Right ventricle myocardium inferior (tissue), 1 donor: ENCODE measurements at places on chromosomes 11 and 22.

DNA sequence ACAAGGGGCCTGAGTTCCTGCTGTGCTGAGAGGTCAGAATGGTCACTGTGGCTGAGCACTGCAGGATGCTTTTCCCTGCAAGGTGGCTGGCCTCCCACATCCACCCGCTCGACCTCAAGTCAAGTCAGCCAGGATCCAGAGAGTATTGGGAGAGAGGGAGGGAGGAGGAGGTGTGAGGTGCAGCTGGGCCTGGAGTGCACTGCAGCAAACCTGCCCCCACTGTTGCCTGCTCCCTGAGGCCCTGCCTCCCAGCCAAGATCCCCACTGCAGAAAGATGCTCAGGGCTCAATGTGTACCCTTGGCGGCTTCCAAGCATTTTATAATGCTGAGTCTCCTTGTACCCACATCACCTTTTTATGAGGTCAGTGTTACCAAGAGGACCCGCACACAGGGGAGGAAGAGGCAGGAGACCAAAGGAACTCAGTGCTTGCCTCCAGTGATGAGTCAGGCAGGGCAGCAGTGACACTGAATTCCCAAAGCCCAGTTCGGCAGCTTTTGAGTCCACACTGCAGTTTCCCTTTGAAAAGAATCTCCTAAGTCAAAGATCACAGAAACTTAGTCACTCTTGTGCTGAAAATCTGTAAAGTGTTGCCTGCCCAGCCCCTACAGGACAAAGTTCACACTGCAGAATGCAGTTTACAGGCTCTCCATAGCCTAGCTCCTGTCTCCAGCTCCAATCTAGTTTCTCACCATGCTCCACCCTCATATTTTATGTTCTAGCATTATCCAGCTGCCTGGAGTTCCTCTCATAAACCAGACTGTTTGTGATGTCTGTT is 3.1 kb downstream of the ENDOD1 start:
- no peak for DNase-seq

- DNase-seq = no peak
Observed at GRCh38 chr11:67662142-67662834, 11.8 kb upstream of the ACY3 start.

- no peak for DNase-seq
Observed at GRCh38 chr22:26245001-26245400, 75.7 kb downstream of the SEZ6L start.

GRCh38 chr11:33533386-33534052 is 167.1 kb downstream of the C11orf91 start:
- DNase-seq = no peak

- no peak for DNase-seq
Observed at GRCh38 chr11:125593114-125593820, 615 bp downstream of the STT3A start.

GRCh38 chr11:88266157-88266556 is 71.4 kb downstream of the CTSC start:
- no peak for DNase-seq
